ENCODE measurements at places on chromosomes 2 and 18.

GRCh38 chr2:10876963-10877362, 34.8 kb upstream of the KCNF1 start:
- no peak for DNase-seq

GRCh38 chr18:9753846-9754245, 45.7 kb downstream of the RAB31 start:
- no peak for DNase-seq

DNA sequence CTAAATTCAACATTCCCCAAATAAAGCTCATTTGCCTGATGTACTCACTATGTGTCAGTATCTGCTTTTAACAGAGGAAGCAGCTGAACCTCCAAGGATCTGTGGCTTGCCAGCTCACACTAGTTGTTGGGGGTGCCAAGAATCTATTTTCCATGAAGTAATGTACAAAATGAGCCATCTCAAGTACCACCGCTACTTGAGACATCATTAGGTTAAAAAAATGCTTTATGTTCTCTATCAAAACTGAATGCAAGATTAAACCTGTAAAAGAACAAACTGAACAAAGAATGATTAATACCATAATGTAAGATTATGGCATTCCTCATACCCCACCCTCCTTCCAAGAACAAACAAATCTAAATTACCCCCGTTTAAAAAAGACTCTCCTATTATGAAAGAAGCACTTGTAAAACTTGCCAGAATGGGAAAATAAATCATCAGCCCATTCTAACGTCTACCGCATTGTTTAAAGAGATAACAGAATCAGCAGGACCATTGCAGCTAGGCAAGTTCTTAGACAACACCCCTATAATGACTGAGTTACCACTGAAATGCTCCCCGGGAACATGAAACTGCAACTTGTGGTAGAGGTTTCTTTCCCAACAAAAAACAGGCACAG, 471.6 kb downstream of the DLGAP1 start:
- no peak for DNase-seq

GRCh38 chr2:145800151-145801091, 1280.5 kb upstream of the ZEB2 start:
- DNase-seq, result no peak

- no peak for DNase-seq
These were observed 2.1 kb downstream of the RRM2 start for GRCh38 chr2:10124538-10125045.

DNA sequence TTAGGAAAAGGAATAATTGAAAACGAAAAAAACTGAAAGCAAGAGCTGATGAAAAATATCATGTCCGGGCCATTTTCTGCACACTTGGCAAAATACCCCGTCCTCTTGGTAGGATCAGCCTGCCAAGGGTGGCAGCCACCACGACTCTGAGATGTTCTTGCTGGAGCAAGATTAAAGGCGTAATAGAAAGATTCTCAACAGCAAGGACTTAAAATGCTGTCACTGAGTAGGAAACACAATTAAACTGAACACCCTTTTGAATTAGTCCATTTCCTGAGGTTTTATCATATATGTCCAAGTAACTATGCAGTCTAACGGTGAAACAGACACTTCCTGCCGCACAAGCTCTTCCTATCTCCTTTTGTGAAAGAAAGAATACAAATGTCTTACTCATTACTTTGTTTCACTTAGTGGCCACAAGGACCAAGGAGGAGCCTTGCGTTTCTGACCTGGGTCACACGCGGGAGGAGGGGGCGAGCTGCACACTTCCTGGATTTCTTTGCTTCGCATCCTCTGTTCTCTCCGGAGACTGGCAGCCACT, 222.7 kb downstream of the PIEZO2 start:
- no peak for DNase-seq

- no peak for DNase-seq
These were observed 6.1 kb upstream of the GPC1 start for GRCh38 chr2:240429341-240429871.

GRCh38 chr2:235025800-235026536, 74.2 kb downstream of the SH3BP4 start:
- no peak for DNase-seq

- no peak for DNase-seq
These were observed 93.8 kb downstream of the C2orf74 start for GRCh38 chr2:61255580-61256437.

- DNase-seq, result no peak
These were observed 23.2 kb downstream of the INO80D start for GRCh38 chr2:206062724-206063123.

GRCh38 chr18:21450913-21451312, 149.6 kb downstream of the ESCO1 start:
- DNase-seq, result no peak

DNA sequence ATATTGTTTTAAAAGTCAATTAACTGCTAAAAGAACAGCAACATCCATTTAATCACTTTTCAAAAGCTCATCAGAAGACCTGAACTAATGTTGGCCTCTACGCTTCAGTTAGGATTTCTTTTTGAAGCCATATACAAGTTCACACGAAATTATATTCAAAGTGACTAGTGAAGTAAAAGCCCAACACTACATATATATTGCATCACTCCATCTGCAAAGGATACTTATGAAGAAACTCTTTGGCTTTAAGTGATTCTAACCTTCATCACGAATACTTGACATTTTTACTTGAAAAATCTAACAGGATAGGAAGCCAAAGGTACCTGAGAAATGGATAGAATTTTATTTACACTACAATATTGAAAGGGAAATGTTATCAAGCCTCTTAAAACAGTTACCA, 50.4 kb downstream of the LRPPRC start:
- no peak for DNase-seq

DNA sequence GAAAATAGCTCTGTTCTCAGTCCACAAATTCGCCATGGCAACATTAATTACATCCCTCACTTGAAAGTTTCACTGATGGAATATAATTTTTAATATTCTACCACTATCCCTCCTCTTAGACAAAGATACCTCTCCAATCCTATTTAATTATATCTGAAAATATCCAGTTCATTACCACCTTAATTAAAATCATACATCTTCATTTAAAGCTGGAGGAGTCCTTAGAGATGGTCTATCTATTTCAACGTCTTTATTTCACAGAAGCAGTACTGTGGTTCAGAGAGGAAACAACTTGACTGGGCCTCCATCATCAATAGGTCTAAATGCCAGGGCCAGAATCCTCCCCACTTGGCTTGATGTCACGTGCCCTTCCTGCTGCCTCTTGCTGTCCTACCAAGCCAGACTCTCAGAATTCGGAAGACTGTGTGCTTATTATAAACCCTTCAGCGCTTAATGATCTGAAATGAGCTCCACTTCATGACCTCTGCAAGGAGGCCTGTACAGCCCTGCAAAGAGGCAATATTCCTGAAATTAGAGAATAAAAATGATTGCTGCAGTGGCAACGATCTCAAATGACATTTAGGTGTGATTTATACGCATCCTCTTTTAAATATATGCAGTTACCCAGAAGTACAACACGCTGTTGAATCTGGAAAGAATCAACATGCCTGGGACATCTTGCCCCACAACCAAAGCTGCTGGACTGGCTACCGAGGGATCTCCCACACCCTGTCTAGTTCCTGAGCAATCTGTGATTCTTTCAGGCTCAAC, 146.3 kb downstream of the TMEM163 start:
- DNase-seq, result no peak

DNA sequence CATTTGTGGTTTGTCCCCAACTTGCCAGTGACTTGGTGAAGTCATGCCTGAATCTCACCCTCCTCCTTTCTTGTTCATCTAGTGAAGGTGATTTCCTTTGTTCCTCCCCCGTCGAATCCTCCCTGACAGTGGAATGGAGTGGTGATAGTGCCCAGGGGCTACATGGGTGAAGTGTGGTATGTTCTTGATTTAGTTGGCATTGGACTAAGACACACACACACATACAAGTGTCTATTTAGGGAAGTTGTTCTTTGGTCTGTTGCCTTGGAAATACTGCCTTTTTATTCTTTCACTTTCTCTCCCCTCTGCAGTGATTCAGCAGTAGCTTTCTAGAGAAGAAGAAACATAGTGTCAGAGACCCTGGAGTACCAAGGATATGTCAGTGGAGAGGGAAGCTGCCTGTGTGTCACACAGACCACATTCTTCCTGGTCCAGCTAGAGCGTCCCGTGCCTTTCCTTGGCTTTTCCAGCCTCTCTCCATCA, 10.9 kb downstream of the INPP4A start:
- DNase-seq, result no peak

- DNase-seq, result no peak
These were observed 30.2 kb downstream of the RNMT start for GRCh38 chr18:13756671-13757070.

- DNase-seq, result no peak
These were observed 11.1 kb upstream of the MOCOS start for GRCh38 chr18:36176177-36176584.

DNA sequence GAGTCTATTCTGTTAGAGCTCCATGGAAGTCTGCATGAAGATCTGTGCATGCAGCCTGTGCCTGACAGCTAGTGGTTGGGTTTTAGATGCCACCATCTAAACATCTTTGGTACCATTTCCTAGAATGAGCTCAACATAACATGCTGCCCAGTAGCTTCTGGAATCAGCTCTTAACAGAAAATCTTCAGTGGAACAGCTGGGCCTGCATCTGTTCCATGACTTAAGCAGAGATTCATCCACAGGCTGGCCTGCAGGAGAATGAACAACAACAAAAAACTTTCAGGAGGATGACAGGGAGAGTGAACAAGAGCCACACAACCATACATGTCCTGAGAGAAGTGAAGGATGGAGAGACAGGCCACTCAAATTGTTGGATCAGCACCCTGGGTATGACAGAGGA, 316.6 kb downstream of the RDH14 start:
- no peak for DNase-seq

DNA sequence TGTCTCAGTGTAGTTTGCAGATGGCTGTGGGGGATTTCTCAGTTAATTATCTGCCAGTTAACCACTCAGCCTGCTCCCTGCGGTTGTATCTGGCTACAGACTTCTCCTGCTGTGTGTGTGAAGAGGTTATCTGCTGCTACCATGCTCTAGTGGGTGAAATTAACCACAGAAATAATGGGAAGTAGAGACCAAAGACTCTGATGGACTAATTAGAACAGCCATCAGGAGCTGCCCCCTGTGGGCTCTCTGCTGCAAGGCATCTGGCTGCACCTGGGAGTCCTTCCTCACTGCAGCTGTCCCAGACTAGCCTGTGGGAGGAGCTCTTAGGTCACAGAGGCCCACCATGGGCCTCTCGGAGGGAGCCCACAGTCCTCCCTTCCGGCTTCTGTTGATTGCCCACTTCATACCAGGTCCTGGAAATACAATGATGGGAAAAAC, 66.6 kb downstream of the CTIF start:
- DNase-seq, result no peak

GRCh38 chr2:2810504-2810903, 479.4 kb upstream of the MYT1L start:
- DNase-seq, result no peak

DNA sequence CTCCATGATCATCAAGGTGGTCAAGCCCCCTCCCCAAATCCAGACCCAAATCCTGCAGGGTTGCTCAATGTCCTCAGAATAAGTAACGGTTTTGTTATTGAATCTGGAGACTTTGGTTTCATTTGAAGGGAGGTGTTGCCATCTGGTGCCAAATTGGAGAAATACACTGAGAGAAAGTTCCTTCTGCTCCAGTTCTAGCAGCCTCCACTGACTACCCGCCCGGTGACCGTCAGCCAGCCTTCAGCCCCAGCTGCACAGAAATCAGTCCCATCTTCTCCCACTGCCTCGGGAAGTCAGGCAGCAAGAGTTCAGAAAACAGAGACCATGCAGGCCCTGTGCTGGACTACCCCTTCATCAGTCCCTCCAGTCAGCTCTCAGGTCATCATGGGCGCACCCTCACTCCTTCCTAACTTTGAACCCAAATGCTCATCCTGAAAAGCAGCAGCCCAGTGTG, 38.7 kb downstream of the PKDCC start:
- DNase-seq, result no peak

DNA sequence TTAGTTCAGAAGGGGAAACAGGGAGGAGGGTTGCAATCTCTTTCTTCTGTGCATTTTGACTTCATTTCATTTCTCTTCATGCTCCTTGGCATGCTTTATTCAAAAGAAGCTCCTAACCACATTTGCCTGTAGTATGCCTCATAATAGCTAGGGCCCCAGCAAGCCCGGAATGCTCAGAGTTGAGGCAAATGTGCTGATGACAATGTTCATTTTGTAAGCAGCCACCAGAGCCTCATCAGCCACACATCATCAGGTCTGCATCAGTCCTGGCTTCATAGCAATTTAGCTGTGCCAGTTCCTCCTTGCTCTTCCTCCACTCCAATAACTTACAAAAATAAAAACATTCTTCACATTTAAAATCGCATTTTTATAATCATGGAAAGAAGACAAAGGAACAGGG, 65.4 kb upstream of the MMADHC start:
- DNase-seq, result no peak

DNA sequence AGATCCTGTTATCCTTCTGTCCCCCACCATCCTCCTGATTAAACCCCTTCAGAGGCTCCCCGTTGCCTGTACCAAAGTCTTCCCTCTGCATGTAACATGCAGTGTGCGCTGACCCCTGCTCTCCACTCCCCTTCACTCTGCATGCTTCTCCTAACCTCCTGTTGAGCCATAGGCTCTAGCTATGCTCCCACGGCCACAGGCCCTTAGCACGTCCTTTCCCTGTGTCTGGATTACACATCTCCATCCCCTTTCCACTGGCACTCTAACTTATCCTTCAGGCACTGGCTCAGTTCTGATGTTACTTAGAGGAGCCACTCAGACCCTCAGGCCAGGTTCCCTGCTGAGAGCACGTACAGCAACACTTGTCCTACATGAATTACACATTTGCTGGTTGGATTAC, 29.4 kb upstream of the EDAR start:
- no peak for DNase-seq

DNA sequence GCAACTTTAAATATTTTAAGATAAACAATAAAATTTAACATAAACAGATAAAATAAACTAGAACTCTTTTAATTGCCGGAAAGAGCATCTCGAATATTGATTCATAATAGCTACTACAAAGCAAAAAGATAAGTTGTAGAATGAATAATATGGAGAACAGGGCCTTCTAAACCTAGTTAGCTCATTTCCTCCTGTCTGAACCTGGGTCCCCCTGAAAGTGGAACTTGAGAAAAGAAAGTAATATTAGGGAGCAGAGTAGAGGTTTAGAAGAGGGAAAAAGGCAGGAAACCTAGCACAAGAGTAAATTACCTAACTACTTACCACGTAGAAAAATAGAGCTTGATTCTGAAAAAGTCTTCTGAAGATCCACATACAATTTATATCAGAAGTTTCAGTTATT, 80.7 kb upstream of the NETO1 start:
- no peak for DNase-seq
